ENCODE measurements at places on chromosomes 7 and 10. TPM values are rescaled to one million over a fixed set of nuclear protein-coding genes. Genes with fewer than 3 reads are reported as not detected.

Gene A1CF
- total RNA-seq, result not detected

Gene SLC39A12
- total RNA-seq, result not detected

Gene SCART1
- total RNA-seq, result 1.9 TPM

Gene OR2A42
- total RNA-seq, result not detected

Gene EEF1AKMT2
- 19.9 TPM for total RNA-seq

Gene SPDYE1
- total RNA-seq, result not detected

Gene C10orf62
- 0.14 TPM for total RNA-seq

Gene LLCFC1
- total RNA-seq, result not detected

Gene MOGAT3
- not detected for total RNA-seq

Gene TMEM140
- 14.6 TPM for total RNA-seq
